ENCODE measurements at places on chromosomes 1 and 21.

- no peak for DNase-seq
Observed at GRCh38 chr1:174074757-174075156, 52.6 kb upstream of the RC3H1 start.

DNA sequence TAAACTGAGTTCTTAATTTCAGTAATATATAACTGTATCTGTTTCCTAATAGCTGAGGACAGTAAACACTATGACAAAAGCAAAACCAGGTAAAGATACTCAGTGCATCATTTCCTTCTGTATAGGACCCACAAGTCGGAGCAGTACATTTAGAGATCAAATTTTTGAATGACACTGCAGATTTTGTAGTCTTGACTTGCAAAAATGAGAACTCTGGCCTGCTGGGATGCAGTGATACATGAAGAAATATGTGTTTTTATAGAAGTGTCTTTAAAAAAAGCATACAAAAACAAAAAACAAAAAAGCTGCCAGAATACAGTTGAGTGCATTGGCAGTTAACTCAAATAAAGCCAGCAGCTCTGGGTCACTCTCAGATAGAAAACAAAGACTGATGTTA lies 19.0 kb downstream of the GART start:
- DNase-seq: no peak

DNA sequence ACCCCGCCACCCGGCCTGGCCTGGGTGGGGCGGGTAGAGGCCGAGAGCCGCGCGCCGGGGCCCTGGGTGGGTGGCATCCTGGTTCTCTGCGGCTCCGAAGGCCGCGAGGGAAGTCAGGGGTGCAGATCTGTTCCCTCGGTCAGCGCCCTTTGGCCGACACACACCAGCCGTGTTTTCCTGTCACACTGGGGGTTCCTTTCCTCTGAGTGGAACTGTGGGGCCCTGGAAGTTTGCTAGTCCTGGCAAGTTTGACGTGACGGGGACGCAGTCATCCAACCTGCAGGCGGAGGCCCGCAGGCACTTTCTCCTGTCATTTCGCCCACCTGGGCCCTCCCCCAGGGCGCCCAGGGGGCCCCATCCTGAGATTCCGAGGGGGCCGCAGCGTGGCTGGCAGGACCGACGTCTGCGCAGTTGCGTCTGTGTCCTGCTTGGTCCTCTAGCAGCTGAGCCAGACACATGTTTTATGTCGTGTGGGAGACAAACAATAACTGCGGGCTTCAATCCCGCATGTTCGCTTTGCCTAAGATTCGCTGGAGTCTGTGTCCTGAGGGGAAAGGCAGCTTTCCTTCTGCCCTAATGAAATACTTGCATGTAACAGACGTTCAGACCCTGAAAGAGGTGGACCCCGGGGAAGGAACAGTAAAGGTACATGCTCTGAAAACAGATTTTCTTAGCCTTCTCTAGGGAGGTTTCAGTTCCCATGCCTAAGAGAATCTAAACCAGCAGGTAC lies 1.5 kb downstream of the FAM163A start:
- no peak for DNase-seq

DNA sequence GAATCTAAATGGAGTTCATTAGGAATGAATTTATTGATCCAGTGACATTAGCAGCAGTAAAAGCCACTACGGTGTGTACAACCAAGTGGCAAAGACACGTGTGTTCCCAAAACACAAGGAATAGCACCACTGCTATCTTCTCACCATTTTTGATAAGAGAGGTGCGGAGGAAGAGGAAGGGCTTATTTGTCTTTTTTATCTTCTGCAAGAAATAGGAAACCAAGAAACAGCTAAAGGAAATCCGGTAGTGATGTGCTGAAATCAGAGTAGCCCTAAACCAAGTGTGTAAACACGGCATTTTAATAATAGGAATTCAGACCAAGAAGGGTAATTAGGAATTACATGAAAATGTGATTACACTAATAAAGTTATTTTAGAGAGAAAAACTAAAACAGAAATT lies 9.1 kb upstream of the SCYL3 start:
- no peak for DNase-seq

GRCh38 chr1:22075718-22076117 lies 23.2 kb downstream of the CDC42 start:
- DNase-seq: no peak

- no peak for DNase-seq
Observed at GRCh38 chr1:224747578-224747977, 131.5 kb downstream of the CNIH3 start.

DNA sequence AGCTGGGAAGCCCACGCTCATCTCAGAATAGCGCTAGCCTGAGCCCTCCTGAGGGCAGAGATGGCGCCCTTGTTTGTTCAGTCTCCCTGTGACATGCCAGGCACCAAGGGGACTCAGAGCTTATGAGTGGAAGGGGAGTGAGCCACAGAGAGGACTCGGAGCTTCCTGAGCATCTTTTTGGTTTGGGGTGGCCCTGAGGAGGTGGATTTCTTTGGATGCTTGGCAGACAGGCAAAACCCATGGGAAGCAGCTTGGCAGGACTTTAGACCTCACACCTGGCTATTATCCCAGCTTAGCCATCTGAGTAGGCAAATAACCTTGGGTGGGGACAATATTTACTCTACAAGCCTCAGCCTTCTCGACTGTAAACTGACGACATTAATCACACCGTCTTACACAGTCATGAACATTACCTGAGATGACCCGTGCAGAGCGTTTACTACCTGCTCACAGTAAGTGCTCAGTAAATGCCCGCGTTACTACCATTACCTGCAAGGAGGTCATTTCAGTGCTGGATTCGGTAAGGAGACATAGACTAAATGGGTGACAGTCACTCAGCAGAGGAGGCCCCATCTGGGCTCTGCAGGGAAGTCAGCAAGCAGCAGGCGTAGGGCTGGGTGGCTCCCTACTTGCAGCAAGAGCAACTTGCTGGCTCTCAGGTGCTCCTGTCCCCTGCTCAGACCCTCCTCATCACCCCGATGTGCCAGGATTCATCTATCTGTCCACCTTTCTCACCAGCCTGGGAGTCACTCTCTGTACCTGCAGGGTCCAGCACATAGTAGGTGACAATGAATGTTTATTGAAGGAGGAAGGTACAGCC lies 54.9 kb downstream of the KLHDC7A start:
- no peak for DNase-seq

DNA sequence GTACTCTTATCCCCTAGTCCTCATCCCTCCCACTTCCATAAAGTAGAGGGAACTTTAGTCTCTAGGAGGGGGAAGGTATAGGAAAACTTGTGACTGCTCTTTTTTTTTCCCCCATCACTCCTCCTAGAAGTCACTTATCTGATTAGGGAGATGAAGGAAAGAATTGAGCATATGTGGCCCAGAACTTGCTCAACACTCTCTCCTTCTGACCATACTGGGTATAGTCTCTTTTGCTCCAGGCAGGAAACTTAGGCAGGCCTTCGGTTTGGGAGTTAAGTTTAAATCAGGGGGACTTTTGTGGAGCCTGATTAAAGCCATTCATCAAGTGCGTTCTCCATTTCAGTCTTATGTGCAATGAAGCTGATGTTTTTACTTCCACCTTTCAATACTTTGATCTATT lies 5.8 kb downstream of the UBE2U start:
- no peak for DNase-seq

DNA sequence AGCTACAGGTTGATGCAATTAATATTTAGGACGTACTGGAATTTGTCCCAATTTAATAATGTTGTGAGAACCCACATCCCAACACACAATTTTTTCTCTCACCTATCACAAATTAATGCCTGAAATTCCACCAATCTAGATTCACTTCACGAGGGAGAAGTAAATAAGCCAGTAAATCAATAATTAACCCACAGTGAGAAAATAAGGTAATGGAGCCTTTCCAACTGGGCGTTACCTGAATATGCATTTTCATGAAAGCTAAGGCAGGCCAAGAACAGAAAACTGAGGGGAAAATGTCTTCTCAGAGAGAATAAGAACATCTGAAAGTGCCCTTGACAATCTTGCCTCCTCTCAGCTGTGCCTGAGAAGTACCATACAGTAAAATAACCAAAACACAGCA lies 240.8 kb upstream of the NR5A2 start:
- DNase-seq: no peak

All from tibial nerve (tissue), 4 donors.